ENCODE measurements at places on chromosomes 7 and 10.
A peak's percentile ranks its signal among the peaks of the same experiment; 100 is the strongest.

GRCh38 chr7:155587486-155587885 lies 41.1 kb upstream of the CNPY1 start:
- no peak for DNase-seq

GRCh38 chr7:33720870-33721269 lies 184.5 kb upstream of the BMPER start:
- DNase-seq = no peak

GRCh38 chr7:52382731-52383130 lies 652.7 kb upstream of the POM121L12 start:
- DNase-seq = no peak

DNA sequence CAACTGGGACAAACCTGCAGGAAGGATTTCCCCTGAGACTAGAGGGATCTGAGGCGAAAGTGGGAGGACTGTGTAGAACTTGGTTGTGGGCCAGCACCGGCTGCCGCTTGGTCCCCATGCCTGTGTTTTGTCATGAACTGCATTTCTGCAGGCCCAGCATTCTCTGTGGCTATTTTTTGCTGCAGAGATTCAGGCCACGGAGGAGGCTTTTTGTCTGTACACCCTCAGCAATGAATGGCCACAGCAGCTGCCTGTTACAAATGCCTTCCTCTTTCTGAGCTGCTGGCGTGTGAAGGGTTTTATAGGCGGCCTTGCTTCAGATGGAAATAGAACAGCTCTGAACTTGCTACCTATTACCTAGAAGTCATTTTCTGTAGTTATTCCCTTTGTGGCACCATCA lies 164.4 kb downstream of the SH2D4B start:
- no peak for DNase-seq

DNA sequence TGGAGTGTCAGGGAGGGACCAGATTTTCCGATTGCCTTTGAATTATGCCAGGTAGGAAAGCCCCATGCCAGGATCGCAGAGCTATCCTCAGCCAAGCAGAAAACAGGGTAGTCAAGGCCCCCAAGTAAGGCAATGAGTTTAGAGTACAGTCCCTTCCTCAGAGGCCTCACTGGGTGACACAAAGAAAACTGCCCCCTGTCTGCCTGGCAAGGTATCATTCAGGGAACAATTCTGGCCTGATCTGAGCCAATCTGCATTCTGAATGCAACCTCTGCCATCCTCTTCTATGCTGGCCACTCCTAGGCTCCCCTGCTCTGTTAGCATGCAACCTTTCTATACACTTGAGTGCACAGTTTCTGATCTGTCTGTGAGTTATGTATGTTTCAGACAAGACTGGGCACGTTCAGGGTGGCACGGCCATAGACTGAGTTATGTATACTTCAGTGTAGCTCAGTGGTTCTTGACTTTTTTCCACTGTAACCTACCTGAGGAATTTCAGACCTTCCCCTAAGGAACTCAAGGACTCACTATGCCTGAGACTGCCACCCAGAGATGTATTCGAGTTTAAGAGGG lies 336.8 kb downstream of the PLXNA4 start:
- no peak for DNase-seq

GRCh38 chr7:108063520-108063933 lies 60.6 kb upstream of the LAMB1 start:
- no peak for DNase-seq

DNA sequence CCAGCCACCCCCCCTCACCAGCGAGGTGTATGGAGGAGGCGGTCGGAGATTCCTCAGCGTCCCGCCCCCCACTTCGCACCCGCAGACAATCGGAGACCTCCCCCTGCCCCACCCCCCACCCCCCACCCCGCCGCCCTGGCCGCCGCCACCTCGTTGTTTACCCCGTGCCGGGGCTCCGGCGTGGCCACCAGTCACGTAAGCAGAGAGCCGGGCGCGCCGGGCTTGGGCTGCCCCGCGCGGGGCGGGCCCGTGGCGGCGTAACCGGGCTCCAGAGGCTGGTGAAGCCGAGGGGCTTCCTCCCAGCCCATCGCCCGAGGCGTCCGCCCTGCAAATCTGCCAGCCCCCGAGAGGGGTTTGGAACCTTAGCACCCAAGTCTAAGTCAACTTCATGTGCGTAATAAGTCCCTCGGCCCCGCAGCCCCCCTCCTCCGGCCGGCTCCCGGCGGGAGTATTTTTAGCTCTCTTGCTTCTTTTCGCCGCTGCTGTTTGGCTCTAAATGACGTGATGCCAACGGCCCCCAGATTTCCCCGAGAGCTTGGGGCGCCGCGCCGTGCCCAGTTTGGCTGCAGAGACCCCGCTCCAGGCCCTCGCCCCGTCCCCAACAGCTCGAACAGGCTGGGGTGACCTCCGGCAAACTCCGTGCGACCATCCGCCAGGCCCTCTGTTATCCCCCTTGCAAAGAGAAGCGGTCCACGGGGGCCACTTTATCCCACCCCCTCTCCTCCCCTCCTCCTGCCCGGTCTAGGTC lies 2.7 kb downstream of the MXI1 start:
- DNase-seq = peak; percentile 78

DNA sequence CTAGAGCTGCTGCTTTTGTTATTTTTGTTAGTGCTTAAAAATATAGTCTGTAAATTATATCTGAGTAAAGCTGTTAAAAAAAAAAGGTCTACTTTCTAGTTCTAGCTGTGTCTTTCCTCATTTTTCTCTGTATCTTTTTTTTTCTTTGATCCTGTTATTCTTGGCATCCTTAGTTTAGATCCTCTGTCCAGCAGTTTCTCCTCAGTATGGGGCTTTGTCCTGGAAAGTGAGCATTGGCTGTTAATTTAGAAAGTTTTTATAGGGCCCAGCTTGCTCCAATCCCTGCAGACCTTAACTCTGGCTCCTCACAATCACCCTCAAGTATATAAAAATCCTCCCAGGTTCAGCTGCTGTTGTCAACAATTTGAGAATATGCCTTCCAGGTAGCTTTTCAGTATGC lies 23.5 kb downstream of the DDX50 start:
- DNase-seq = no peak

DNA sequence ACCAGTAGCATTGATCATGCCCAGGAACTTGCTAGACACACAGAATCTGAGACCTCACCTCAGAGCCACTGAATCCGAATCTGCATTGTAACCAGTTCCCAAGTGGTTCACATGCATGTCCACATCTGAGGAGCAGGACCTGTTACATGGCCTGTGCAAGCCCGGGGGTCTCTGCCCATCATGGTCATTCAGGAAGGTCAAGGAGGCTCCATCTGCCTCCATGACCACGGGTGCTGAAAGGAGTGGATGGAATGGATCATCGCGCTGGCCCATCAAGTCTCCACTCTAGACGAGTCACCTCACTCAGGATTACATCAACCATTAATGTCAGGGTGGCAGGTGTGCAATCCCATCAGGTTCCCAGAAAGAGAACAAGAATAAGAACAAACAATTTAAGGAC lies 85.8 kb upstream of the ADAM12 start:
- no peak for DNase-seq

- DNase-seq = no peak
Measured at GRCh38 chr7:81685270-81685868, 84.5 kb downstream of the HGF start.

- DNase-seq = no peak
Measured at GRCh38 chr7:22008087-22008486, 62.4 kb upstream of the CDCA7L start.

DNA sequence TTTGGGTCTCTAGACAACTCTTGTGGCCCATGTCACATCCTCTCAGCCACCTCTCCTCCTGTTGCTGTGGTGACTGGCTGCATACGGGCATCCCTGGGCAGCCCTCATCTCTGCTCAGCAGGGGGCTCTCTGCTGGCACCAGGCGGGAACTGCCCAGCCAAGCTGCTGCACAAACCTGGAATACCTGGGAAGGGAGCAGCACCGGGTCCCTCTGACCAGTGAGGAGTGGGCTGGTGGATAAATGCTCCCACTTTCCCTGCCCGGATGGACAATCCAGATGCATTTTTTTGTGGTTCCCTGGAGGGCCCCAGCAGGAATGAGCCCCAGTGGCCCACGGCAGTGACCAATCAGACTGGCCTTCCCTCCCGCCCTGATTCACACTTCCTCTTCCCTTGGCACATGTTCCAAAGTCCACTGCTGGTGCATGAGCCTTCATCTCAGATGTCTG lies 21.9 kb downstream of the GRID1 start:
- no peak for DNase-seq
